SJSA1 (cell line): ENCODE measurements at places on chromosomes 11 and 22. TPM values are rescaled to one million over a fixed set of nuclear protein-coding genes. Genes with fewer than 3 reads are reported as not detected.

- DNase-seq, result no peak
These were observed 3.0 kb downstream of the TSPAN18 start for GRCh38 chr11:44729713-44730112.

The BACE1-AS gene
- 0.92 and 1.8 TPM in 2 replicates for total RNA-seq

- no peak for DNase-seq
These were observed 38.7 kb upstream of the ELF5 start for GRCh38 chr11:34552270-34552669.

- peak; percentile 22 for DNase-seq
These were observed 140.0 kb downstream of the TBC1D22A start for GRCh38 chr22:46902436-46902835.

GRCh38 chr11:119780222-119780953, 51.4 kb upstream of the NECTIN1 start:
- no peak for DNase-seq

GRCh38 chr11:95175818-95176380, 55.1 kb downstream of the SESN3 start:
- DNase-seq, result no peak

DNA sequence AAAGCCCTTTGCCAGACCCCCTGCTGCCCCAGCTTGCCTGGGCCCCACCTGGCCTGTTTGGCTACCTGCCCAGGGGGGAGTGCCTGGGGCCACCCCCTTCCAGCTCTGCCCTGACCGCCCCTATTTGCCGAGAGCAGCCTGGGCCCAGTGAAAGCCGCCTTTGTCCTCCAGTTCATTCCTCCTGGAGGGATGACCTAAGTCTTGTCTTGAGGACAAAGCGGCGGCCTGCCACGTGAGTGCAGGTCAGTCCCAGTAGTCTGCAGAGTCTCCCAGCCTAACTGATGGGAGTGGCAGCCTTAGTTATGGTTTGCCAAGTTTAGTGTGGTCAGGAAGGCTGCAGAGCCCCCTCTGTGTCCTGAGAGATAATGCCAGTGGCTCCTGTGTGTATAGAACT, 115.9 kb upstream of the CRYBB3 start:
- DNase-seq, result no peak

The IL10RA gene
- not detected in 2 replicates for total RNA-seq

DNA sequence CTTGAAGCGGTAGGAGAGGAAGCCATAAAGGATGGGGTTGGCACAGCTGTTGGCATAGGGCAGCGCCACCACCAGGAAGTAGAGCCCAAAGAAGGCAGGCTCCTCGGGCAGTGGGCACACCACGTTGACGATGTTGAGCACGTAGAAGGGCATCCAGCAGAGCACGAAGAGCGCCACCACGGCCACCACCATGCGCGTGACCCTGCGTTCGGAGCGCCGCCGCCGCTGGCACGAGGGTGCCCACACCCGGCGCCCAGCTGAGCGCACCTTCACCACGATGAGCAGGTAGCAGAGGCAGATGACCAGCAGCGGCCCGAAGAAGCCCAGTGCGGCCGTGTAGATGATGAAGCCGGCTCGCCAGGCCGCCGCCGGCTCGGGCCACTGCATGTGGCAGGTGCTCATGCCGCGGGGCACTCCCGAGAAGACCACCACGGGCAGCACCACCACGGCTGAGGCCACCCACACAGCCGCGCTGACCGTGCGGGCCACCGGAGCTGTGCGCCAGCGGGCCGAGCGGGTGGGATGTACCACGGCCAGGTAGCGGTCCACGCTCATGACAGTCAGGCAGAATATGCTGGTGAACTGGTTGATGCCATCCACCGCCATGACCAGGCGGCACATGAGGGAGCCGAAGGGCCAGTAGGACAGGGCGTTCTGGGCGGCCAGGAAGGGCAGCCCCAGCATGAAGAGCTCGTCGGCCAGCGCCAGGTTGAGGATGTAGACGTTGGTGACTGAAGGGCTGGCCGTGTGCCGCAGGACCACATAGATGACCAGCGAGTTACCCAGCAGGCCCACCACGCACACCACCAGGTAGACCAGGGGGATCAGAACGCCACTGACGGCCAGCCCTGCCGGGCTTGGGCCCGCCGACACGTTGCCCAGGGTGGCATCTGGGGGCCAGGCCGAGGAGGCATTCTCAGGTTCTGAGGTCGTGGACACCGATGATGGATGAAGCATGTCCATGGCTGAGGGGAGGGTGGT, 5.1 kb downstream of the SSTR3 start:
- no peak for DNase-seq

DNA sequence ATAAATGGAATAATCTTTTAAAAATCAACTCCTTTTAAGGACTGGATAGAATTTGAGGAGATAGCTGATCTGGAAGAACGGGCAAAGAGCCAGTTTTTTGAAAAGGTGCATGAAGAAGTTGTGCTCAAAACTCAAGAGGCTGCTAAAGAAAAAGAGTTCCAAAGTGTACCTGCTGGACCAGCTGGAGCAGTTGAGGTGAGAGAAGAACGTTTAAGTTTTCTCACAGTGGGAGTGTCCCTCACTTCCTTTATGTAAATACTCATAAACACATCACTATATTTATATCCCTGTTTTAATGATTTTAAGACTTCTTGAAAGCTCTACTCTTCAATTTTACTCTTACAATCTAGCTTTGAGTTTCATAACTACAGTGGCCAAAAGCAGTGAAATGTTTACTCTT, 11.7 kb upstream of the ANKRD42 start:
- no peak for DNase-seq

- peak; percentile 87 for DNase-seq
These were observed 81.3 kb upstream of the BLID start for GRCh38 chr11:122197066-122197987.

DNA sequence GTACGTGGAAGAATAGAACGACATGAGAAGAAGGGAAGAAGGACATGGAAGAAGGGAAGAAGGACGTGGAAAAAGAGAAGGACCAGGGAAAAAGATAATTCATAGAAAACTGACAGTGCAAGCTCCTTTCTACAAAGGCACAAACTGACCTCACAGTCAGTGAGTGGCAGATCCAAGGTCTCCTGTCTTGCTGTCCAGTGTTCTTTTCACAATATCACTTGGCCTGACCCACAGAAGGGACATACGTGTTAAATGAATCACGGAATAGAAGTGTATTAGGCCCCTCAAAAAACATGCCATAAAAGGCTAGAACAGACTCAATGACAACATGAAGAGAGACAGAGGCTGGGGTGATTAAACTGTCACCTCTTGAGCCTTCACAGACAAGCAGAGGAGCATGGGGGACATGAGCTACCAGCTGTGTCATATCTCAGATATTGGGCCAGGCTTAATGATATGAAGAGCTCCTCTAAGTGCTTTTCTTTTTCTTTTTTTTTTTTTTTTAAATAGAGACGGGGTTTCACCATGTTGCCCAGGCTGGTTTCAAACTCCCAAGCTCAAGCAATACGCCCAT, 4.6 kb downstream of the ASCC2 start:
- no peak for DNase-seq

DNA sequence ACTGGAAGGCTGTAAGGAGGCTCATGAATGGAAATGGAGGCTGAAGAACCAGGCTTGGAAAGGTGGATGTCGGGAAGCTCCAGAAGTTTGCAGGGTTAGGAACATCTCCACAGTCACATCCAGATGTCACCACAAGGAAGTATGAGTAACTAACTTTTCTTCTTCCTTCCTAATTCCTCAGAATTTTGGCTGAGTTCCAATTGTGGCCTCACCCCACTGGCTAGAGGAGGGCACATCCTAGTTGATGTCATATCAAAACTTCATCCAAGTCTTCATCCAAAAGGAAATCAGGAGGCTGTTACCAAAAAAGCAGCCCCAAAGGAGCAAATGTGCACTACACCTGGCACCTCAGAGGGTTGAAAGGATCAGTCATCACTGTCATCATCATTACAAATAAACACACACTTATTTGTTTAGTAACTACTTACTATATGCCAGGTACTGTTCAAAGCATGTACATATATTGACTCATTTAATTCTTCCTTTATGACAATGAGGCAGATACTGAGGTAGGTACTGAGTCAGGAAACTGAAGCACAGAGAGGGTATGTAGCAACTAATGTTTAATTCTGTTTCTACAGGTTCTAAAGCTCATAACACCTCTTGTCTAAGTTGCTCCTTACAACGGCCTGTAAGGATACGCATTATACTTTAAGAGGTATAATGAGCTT, 7.3 kb upstream of the PTPN5 start:
- no peak for DNase-seq

The TMEM45B gene
- total RNA-seq, result not detected in 2 replicates

- DNase-seq, result no peak
These were observed 100.7 kb downstream of the TRIM44 start for GRCh38 chr11:35763301-35763700.

DNA sequence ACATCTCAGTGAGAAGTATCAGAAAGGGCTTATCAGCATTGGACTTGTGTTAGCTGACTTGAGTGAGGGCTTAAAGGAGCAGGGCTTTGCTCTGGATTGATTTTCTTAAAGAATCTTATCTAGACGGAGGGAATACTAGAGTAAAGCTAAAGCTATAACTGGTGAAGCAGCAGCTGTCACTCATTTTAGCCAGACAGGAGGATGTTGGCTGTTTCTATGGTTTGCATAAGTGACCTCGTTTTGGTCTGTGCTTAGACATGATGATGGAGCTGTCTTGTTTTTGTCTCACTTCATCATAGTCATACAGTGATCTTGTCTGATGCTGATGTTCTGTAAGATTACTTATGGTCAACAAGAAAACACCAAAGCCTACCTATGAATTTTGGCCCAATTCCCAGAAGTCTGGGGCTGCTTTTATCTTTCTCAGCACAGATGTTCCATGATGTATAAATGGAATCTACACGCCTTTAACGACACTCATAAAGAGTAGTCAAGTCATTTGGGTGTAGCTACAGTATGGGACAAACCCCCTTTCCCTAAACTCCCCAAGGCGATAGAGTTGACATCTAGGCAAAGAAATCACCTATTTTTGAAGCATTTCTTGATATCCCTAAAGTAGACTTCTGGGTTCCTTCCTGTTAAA, 77.5 kb upstream of the UCP3 start:
- DNase-seq, result no peak

The HBG2 gene
- total RNA-seq, result not detected in 2 replicates

DNA sequence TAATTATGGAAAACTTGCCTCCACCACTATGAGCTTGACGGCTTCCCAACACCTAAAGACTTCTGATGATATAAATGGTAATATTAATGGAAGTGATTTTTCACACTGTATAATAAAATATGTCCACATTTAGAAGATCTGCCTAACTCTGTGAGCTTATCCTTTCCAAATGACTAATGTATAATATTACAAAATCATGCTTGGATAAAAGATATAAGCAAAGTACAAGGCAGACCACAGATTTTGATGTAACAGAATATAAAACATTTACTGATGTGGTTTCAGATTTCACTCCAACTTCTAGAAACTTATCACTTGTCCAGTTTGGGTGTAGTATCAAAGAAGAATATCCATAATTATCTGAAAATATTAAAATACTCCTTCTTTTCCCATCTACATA, 36.9 kb downstream of the GALNT18 start:
- DNase-seq, result no peak

GRCh38 chr11:66720223-66720898, 8.7 kb downstream of the SPTBN2 start:
- peak; percentile 91 for DNase-seq
